ENCODE measurements at places on chromosomes 2 and 18. TPM values are rescaled to one million over a fixed set of nuclear protein-coding genes. Genes with fewer than 3 reads are reported as not detected.

The C1QL2 gene
- not detected for total RNA-seq

GRCh38 chr18:60981682-60982328, 351.4 kb upstream of the CDH20 start:
- no peaks in the 10 kb centered on the region for H3K36me3 ChIP-seq
- no peak for DNase-seq
- H3K27me3 ChIP-seq: no peaks in the 10 kb centered on the region
- H3K4me1 ChIP-seq: no peaks in the 10 kb centered on the region

GRCh38 chr2:116891191-116891590, 923.3 kb upstream of the DDX18 start:
- DNase-seq: no peak
- no peaks in the 10 kb centered on the region for H3K4me1 ChIP-seq
- no peak overlapping the region for H3K4me3 ChIP-seq
- H3K36me3 ChIP-seq: no peaks in the 10 kb centered on the region
- H3K27me3 ChIP-seq: no peaks in the 10 kb centered on the region

DNA sequence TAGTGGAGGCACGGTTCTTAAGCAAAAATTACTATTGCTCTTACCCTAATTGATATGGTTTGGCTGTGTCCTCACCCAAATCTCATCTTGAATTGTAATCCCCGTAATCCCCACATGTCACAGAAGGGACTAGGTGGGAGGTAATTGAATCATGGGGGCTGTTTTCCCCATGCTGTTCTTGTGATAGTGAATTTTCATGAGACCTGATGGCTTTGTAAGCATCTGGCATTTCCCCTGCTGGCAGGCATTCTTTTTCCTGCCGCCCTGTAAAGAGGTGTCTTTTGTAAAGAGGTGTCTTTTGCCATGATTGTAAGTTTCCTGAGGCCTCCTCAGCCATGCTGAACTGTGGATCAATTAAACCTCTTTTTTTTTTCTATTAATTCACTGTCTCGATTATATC, 1691.8 kb upstream of the SLC39A10 start:
- H3K27me3 ChIP-seq: no peaks in the 10 kb centered on the region
- no peak for DNase-seq
- no peaks in the 10 kb centered on the region for H3K4me1 ChIP-seq
- no peak overlapping the region for H3K27ac ChIP-seq
- H3K4me3 ChIP-seq: no peak overlapping the region

- H3K36me3 ChIP-seq: no peaks in the 10 kb centered on the region
- H3K4me3 ChIP-seq: no peak overlapping the region
- no peak overlapping the region for H3K27ac ChIP-seq
Measured at GRCh38 chr18:13536578-13536977, 189.8 kb downstream of the FAM210A start.

DNA sequence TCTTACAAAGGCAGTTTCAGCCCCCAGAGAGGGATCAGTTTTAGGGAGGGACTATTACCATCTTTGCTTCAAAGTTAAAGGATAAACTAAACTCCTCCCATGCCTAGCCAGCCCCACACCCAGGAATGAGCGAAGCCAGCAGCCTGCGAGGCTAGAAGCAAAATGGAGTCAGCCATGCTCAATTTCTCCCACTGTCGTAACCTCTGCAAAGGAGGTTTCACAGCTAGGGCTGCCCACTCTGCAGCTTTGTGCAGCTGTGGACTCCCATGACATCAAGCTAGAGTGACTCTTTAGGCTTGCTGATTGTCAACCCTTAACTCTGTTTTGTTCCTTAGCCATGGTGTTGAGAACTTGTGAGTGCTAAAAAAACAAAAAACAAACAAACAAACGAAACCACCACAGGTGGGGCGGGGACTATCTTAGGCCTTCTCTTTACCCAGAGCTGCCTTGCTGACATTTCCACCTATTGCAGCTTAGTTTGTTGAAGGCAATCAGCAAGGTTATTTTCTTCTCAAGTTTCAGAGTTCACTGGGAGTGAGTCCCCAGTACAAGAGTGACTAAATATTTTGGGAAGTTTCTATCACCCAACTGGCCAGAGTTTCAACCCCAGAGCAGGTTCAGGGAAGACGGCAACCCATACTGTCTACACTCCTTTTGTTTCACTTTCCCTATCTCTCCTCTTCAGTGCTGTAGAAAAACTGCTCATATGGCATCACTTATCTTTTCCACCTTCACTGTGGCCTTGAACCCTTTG, 592.1 kb downstream of the XIRP2 start:
- no peaks in the 10 kb centered on the region for H3K27me3 ChIP-seq
- H3K36me3 ChIP-seq: no peaks in the 10 kb centered on the region
- no peak overlapping the region for H3K27ac ChIP-seq
- no peaks in the 10 kb centered on the region for H3K4me1 ChIP-seq
- DNase-seq: no peak
- no peak overlapping the region for H3K4me3 ChIP-seq

GRCh38 chr2:102771114-102771513, 9.3 kb downstream of the TMEM182 start:
- H3K27me3 ChIP-seq: no peaks in the 10 kb centered on the region
- H3K4me1 ChIP-seq: no peaks in the 10 kb centered on the region
- no peaks in the 10 kb centered on the region for H3K36me3 ChIP-seq
- no peak overlapping the region for H3K27ac ChIP-seq
- H3K4me3 ChIP-seq: no peak overlapping the region

DNA sequence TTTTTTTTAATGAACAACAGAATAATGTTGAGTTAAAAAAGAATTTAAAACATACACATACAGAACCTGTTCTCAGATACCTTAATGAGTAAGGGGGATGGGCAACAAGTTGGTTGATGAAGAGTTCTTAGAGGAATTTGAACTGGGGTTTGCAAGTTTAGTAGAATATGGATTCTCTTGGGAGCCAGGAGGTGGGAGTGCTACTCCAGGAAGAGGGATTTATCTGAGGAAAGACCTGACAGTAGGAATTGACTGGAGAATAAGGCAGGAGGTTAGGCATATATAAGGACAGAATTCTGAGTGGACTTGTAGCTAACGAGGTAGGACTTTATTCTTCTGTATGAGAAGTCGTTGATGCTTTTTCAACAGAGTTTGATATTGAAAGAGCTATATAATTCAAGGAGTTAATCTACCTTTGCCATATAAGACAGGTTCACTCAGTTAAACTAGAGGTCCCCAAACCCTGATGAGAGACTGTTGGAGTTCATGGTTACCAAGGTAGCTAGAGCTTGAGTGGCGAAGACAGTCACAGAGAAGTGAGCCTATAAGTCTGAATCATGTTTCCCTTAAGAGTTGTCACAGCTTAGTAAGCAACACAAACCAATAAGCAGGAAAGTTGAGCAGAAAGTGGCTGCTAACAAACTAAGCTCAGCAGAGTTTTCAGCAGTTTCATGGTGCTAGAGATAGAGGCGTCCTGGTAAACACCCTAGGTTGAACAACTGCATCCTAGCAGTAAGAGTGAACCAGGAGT, 88.2 kb downstream of the NCOA1 start:
- H3K27me3 ChIP-seq: no peaks in the 10 kb centered on the region
- DNase-seq: no peak
- H3K36me3 ChIP-seq: peaks cover 20% of the 10 kb centered on the region
- peaks cover 59% of the 10 kb centered on the region for H3K4me1 ChIP-seq
- no peak overlapping the region for H3K4me3 ChIP-seq

- H3K36me3 ChIP-seq: peaks cover 2% of the 10 kb centered on the region
- H3K27me3 ChIP-seq: no peaks in the 10 kb centered on the region
- peaks cover 15% of the 10 kb centered on the region for H3K4me1 ChIP-seq
- H3K4me3 ChIP-seq: no peak overlapping the region
- no peak overlapping the region for H3K27ac ChIP-seq
- DNase-seq: no peak
Measured at GRCh38 chr2:38265461-38265860, 111.6 kb downstream of the ATL2 start.

GRCh38 chr2:212914392-212914791, 237.0 kb downstream of the IKZF2 start:
- H3K4me1 ChIP-seq: peaks cover 17% of the 10 kb centered on the region
- DNase-seq: no peak
- H3K27me3 ChIP-seq: no peaks in the 10 kb centered on the region
- no peak overlapping the region for H3K4me3 ChIP-seq
- H3K36me3 ChIP-seq: no peaks in the 10 kb centered on the region

- no peak for DNase-seq
- H3K27me3 ChIP-seq: no peaks in the 10 kb centered on the region
- H3K4me3 ChIP-seq: no peak overlapping the region
- peaks cover 27% of the 10 kb centered on the region for H3K4me1 ChIP-seq
- H3K36me3 ChIP-seq: no peaks in the 10 kb centered on the region
- no peak overlapping the region for H3K27ac ChIP-seq
Measured at GRCh38 chr18:13427354-13427753, 208.8 kb downstream of the LDLRAD4 start.

DNA sequence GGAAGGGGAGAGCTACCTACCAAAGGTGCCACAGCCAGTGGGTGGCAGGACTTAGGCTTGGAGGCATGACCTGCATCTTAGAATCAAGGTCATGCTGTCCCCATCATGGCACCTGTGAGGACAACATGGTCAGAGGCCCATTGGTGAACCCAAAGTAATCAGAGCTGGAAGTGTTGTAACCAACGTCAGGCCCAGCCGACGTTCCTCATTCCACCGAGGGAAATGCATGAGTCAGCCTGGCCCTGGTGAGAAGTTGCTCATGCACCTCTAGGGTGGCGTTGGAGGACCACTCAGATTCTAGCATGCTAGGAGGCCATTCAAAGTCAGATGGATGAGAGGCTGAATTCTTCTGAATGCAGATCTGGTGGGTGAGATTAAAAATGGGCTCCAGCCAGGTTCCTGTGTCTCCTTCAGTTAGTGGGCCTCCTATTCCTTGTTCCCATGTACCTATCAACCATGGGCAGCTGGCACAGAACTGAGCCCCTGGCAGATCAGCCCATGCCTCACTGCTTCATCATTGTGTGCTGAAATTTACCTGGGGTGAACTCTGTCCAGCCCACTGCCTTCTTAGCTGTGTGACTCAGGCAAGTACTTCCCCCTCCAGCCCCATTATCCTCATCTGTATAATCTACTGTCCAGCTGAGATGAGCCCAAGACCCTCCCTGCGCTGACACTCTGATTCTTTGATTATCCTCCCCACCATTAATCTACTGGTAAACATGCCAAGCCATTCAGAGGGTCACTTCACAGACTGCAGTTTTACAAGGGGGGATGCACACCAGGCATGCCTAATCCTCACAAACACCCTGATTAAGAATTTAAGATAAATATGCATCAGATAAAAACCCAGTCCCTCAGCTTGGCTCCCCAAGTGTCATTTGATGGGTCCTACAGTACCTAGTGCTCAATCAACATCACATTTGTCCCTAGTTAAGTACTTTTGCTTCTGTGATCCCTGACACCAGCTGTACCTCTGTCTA, 14.0 kb downstream of the SLC14A2 start:
- no peak for DNase-seq
- H3K4me3 ChIP-seq: no peak overlapping the region
- peaks cover 4% of the 10 kb centered on the region for H3K4me1 ChIP-seq
- H3K36me3 ChIP-seq: no peaks in the 10 kb centered on the region
- H3K27me3 ChIP-seq: peaks cover 3% of the 10 kb centered on the region

The DES gene
- not detected for total RNA-seq

The SALL3 gene
- not detected for total RNA-seq

DNA sequence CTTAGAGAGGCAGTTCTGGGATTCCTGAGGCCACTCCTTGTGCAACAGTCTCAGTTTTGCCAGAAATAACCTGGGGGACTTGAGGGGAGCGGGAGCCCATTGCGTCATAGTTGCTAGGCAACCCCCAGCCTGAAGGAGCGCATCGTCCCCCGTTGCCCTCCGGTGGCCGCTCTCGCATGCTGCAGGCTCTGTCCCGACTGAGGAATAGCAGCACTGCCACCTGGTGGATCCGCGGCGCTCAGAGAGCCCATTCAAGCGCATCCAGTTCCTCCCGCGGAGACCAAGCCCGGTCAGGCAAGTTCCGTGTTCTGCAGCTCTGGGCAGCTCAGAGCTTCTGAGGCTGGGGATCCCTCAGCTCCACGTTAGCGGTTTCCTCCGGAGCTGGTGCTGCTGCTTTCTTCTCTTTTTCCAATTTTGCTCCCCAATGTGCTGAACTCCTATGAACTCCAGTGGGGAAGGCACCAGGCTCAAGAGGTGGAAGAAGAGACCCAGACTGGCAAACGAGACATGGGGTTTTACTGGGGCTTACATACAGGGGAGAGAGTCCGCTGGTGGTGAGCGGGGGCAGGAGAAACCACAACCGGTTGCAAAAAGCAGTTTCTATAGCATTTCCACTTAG, 15.1 kb downstream of the SLC4A3 start:
- peaks cover 17% of the 10 kb centered on the region for H3K4me1 ChIP-seq
- no peaks in the 10 kb centered on the region for H3K36me3 ChIP-seq
- no peak overlapping the region for H3K4me3 ChIP-seq
- peak; percentile 95 for DNase-seq

GRCh38 chr2:165016772-165017411, 61.6 kb upstream of the SLC38A11 start:
- H3K4me3 ChIP-seq: no peak overlapping the region
- no peak overlapping the region for H3K27ac ChIP-seq
- H3K27me3 ChIP-seq: peaks cover 2% of the 10 kb centered on the region
- H3K36me3 ChIP-seq: no peaks in the 10 kb centered on the region
- H3K4me1 ChIP-seq: no peaks in the 10 kb centered on the region
- no peak for DNase-seq

- H3K36me3 ChIP-seq: peaks cover 1% of the 10 kb centered on the region
- H3K27me3 ChIP-seq: peaks cover 7% of the 10 kb centered on the region
- H3K27ac ChIP-seq: no peak overlapping the region
- DNase-seq: no peak
Measured at GRCh38 chr2:127437781-127438726, 19.8 kb downstream of the PROC start.

The DLX2 gene
- not detected for total RNA-seq

The AQP4 gene
- not detected for total RNA-seq

GRCh38 chr2:7660816-7661215, 743.6 kb downstream of the RNF144A start:
- H3K4me1 ChIP-seq: peaks cover 3% of the 10 kb centered on the region
- no peak overlapping the region for H3K27ac ChIP-seq
- H3K27me3 ChIP-seq: no peaks in the 10 kb centered on the region
- no peak for DNase-seq
- peaks cover 50% of the 10 kb centered on the region for H3K36me3 ChIP-seq

DNA sequence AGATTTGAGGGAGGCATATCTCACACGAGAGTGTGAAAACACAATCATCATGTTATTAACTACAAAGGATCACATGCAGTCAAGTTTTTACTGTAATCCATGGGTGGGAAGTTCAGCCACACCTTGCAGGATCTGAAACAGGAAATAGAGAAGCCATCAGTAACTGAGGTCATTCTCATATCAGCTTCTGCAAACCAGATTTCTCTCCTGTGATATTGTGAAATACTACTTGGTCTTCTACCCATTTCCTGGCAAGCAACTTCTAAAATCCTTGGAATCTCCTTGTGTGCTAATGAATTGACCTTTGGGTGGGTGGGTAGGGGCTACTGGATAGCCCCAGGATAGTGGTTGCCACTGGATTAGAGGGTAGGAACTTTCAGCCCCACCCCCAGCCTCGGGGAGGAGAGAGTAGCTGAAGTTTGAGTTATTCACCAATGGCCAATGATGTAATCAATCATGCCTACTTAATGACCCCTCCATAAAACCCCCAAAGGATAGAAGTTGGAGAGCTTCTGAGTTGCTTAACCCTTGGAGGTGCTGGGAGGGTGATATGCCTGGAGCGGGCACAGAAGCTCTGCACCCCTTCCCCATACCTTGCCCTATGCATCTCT, 25.6 kb upstream of the TGIF1 start:
- no peaks in the 10 kb centered on the region for H3K4me1 ChIP-seq
- H3K4me3 ChIP-seq: no peak overlapping the region
- H3K27me3 ChIP-seq: no peaks in the 10 kb centered on the region
- H3K36me3 ChIP-seq: no peaks in the 10 kb centered on the region
- H3K27ac ChIP-seq: no peak overlapping the region
- no peak for DNase-seq
